ENCODE measurements at places on chromosomes 12 and 14.

GRCh38 chr14:71190770-71191374, 283.6 kb downstream of the PCNX1 start:
- DNase-seq, result no peak

GRCh38 chr14:55951341-55952206, 166.6 kb upstream of the PELI2 start:
- DNase-seq, result no peak

DNA sequence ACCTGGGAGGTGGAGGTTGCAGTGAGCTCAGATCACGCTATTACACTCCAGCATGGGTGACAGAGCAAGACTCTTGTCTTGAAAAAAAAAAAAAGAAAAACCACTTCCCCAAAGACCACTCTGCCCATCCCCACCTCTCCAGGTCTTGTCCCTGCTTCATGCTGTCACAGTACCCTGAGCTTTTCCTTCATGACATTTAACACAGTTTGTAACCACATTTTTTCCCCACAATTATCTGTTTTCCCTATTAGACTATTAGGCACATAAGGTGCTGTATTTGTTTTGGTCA, 6.9 kb downstream of the HECTD1 start:
- no peak for DNase-seq

GRCh38 chr14:51967521-51967920, 21.8 kb upstream of the RTRAF start:
- no peak for DNase-seq

DNA sequence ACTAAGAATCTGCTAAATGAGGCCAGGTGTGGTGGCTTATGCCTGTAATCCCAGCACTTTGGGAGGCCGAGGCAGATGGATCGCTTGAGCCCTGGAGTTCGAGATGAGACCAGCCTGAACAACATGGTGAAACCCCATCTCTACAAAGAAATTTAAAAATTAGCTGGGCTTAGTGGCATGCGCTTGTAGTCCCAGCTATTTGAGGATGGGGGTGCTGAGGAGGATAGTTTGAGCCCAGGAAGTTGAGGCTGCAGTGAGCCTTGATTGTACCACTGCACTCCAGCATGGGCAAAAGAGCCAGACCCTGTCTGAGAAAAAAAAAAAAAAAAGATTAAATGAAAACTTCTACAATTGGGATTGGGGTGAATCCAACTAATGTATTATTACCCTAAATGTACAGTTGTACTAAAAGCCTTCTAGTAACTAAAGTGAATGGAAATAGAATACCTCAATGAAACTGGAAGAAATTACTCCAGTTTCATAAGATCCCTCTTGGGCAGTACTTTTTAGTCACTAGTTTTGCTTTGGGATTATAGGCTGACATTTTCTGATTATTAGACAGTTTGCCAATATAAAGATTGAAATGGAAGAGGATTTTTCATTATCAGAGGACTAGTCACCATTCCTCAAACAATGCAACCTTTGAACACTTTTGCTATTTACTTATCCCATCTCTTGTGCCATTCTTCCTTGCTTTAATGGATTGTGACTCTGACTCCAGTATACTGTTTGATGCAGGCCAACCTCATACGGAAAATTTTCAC, 14.3 kb downstream of the COCH start:
- DNase-seq, result no peak

DNA sequence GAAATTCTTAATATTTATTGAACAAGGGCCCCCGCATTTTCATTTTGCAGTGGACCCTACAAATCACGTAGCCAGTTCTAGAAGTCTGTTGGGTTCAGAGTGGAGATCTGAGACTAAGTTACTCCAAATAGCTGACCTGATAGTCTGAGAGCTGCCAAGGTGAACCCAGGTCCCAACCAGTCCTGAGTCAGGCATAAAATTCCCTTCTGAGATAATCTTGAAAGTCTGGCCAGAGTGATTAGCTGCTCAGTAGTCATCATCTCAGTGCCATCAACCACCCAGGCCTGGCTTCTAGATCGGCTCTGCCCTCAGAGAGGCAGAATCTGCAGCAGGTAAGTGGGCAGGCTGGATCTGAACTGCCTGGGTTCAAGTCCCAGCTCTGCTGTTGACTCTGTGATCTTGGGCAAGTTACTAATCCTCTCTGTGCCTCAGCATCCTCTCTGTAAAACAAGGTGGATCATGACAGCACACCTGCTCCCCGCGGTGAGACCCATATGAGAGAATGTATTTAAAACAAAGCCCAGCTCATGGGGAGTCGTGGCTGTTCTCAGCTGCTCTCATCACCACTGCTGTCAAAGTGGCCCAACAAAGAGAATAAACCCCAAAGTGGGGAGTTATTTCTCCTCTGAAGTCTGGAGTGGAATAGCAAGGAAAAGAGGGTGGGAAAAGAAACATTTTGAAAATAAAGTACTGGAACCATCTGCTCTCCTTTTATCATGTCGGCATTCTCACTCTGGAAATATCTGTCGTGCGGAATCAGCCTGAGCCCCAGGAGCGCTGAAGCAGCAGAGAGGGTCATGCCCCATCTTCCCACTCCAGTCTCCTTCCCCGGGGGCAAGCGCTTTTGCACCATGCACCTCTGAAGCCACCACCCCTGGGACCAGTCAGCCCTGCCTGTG, 193.3 kb downstream of the DPF3 start:
- DNase-seq, result no peak

DNA sequence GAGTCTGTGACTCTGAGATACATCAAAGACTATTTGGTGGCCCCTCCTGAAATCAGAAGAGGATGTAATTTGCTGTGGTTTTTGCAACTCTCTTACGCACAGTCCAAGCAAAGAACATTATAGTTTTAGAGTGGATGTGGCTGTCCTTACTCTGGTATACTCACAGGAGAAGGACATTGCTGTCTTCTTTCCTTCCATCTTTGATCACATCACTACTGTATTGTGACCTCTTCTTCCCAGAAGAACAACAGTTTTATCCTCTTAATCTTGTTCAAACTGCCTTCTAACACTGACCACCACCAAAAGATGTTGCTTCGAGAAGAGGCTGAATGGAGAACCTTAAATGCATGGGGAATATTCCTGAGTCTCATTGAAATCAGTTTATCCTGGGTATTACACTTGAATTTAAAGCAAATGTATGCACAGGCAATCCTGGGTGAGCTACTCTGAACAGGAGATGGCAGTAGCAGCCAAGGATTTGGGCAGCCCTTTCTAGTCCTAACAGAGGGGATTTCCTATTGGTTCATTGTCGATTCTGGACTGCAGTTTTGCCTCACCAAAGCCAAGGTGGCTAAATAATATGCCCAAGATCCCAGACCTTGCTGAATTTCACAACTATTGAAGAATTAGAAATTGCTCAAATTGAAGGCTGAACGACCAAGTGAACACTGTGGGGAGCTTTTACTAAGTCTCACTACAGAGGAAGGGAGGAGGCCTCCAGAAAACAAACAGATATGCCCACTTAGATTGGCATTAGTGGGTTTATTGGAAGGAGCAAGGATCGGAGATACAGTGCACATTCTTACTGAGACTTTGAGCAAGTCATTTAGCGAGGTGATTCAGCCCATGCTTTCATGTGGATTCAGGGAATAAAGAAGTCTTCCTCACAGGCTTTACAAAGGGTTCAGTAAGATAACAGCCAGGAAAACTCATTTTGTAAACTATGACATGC, 282.8 kb downstream of the PAWR start:
- DNase-seq, result no peak

- no peak for DNase-seq
Observed at GRCh38 chr14:55944757-55945156, 173.5 kb upstream of the PELI2 start.

DNA sequence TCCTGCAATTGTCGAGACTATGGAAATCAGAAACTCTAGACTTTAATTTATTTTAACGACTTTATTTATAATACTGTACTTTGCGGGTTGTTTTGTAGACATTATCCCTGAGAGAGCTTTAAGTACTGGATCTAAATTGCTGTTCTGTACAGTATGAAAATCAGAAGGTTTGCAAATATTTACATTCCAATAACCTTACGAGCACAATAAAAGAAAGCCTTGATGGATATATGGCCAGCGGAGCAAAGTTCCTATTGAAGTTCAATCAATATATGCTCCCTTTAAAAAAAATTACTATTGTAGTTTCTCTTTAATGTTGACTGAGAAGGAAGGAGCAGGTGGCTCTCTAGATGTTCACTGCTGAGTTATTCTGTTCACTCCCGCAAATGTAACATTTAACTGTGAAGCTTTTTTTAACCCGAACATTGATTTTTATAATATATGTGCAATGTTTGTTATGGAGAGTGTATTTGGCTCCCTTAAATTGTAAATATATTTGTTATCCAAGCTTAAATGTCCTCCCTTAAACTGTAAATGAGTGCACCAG, 235.3 kb downstream of the PLCZ1 start:
- no peak for DNase-seq

DNA sequence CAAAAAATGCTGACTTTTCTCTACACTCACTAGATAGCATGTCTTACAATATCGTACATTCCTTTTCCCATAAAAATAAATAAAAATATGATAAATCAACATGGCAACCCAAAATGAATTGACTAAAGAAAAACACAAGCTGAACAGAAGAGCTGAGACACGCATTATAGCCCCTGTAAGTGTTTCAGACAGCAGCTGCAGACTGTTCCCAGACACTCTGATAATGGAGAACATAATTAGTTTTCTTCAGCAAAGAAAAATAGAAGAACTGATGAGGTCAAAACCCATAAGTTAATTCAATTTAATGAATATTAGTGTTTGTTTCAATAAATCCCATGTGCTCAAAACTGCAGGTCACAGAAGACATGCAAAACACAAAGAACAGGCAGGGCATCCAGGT, 23.8 kb downstream of the ST8SIA1 start:
- no peak for DNase-seq

DNA sequence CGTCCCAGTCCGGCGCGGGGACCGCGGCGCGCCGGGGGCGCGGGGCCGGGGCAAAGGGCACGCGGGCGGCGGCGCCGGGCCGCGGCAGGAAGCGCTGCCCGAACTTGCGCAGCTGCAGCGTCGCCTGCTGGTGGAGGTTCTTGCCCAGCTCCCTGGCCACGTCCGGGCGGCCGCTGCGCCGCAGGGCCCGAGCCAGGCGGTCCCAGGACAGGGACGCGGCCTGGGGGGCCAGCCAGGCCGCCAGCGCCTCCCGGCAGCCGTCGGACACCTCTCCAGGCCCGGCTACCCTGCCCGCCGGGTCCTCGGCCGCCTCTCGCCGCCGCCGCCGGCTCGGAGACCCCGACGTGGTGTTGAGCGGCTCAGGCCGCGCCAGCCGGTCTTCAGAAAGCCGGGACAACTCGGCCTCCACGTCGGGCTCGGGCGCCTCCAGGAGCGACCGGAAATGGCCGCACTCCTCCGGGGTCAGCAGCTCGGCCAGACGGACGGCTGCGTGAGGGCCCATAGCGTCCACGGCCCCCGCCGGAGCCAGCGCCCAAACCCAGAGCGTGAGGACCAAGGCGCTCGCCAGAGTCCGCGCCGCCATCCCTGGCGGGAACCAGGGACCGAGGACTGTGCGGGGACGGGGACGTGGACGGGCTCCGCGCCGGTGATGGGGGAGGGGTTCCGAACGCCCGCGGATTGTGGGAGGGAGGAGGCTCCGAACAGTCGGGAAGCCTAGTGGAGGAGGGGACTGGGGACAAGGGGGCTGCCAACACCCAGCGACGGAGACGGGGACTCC, 34.0 kb downstream of the FIGNL2 start:
- peak; percentile 28 for DNase-seq

GRCh38 chr12:122869207-122869973, 26.5 kb downstream of the VPS37B start:
- DNase-seq, result no peak

- DNase-seq, result no peak
Observed at GRCh38 chr12:26736563-26737486, 96.2 kb downstream of the ITPR2 start.

GRCh38 chr12:102347811-102348210, 132.6 kb downstream of the IGF1 start:
- DNase-seq, result no peak

DNA sequence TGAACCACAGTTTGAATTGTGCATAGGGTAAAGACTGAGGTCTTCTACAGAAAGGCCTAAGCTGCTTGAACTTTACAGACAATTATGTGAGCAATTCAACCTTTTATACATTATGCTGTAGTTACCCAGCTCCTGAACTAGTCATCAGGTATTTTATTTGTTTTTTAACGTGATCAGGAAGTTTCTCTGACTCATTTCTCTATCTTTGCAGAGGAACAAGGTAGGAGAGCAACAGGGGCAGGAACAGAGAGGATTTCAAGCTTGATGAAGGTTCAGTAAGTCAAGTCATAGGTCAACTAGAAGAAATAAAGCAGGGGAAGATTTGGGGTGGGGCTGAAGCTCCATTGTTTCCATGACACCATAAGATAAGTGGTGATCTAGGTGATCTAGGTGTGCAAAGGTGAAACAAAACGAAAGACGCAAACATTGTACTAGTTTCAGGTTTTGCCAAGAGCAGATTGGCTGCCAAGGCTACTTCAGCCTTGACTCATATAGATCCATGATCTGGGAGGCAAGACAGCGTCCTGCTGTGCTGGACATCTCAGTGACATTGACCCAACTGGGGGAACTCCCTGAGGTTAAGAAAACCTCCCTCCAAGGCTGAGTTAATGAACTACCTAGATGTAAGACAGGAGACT, 198.1 kb downstream of the DAD1 start:
- DNase-seq, result no peak

DNA sequence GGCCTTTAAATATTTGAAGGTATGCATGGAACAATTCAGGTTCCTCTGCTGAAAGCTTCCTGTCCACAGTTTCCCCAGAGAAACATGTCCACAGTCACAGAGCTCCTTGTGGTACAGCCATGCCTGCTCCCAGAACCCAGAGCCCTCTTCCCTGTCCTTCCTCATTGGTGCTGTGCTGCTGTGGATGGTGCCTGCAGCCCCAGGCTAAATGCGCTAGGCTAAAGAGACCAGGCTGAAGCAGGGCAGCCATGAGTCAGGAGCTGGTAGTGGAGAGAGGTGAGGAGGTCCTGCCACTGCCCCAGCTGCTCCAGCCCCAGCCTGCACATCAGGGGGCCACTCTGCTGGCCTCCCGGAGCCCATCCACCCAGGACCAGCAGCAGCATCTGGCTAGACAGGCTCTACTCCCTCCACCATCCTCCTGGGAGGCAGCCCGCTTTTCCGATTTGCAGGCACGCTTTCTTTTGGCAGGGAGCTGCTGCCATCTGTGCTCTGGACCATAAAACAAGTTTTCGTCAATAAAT, 65.4 kb upstream of the DDX11 start:
- no peak for DNase-seq

GRCh38 chr12:120628919-120629318, 11.5 kb upstream of the CABP1 start:
- no peak for DNase-seq

GRCh38 chr14:54778618-54779345, 123.8 kb downstream of the GCH1 start:
- DNase-seq, result no peak

DNA sequence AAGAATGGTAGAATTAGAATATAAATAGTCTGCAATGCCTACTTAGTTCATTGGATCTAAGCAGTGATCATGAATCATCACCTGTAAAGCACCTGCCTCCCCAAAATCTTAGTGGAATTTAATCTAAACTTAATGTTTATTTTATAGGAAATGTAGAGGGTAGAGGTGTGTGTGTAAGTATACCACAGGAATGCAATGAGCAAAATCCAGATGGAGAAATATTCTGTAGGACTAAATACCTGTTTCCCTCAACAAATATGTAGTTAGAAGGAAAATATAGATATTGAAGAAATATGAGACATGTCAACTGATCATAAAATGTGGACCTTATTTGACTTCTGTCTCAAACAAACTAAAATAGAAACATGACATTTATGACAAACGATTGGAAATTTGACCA, 839.2 kb upstream of the FBXO33 start:
- no peak for DNase-seq

GRCh38 chr14:22875003-22875747, 3.6 kb downstream of the LRP10 start:
- DNase-seq, result no peak

- DNase-seq, result no peak
Observed at GRCh38 chr12:52041695-52042123, 9.5 kb upstream of the NR4A1 start.
